ENCODE measurements at places on chromosomes 3 and 15.

DNA sequence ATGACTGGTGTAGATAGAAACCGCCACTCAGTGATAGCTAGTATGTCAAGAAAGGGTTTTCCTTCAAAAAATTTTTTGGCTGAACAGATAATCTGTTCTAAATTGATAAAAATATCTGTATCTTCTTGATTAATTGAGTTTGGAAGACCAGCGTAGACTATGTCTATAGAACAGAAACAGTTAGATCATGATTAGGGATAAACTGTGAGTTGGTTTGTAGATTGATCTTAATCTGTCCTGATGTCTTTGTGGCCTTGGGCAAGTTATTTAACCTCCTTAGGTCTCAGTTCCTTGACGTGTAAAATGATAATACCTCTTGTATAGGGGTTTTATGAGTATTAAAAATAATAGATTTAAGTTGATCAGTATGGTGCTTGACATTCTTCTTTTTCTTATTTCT is 4.7 kb downstream of the NFKBIZ start:
- no peak for DNase-seq

DNA sequence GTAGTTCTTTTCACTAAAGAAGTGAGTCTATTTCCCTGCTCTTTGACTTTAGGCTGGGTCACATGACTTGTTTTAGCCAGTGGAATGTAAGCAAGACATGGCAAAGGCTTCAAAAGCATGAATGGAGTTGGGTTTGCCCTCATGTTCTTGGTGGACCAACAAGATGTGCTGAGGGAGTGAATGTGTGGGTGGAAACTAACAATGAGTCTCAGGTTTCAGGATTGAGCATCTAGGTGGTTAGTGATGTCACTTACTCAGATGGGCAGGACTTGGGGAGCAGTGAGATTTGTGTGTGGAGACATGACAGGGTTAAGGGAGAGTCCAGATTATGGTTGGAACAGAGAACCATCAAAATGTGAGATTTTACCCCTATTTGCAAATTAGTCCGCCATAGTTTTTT is 181.4 kb upstream of the UBE2E1 start:
- DNase-seq, result no peak

- no peak for DNase-seq
Observed at GRCh38 chr15:48440084-48440483, 108.9 kb downstream of the DUT start.

DNA sequence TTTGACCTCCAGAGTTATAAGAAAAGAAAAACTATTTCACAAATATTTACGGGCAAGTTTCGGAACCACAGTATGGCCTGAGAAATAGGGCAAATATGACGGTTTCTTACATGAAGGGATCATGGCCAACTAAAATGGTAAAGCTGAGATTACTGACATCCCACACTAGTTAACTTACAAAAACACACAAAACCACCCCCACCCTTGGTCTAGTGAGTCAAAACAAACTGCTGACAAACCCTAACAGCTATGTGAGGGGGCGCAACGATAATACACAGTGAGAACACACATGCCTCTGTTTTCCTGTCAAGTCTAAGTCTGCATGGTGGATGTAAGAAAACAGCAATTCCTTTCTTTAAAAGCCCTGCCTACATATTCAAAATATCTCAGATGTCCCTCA is 32.3 kb downstream of the CBLB start:
- no peak for DNase-seq

DNA sequence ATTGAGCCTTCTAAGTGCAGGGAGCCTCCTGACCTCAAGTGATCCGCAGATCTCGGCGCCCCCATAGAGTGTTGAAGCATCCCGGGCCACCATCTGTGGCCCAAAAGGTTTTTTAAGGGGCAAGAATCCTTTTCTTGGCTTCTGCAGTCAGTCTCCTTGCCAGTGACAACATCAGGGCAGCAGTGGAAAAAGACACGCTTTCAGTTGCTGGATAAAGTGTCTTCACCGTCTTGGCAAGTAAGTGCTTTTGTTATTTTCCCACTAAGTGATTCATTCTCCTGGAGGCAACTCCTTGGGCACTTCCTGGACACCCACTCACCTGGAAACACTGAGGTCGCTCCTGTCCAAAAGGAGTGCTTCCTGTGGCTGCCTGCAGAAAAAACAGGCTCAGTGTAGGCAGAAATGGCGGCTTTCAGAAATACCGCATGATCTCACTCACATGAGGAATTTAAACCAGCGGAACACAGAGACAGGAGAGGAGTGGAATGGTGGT is 71.7 kb upstream of the ABHD2 start:
- no peak for DNase-seq

GRCh38 chr3:90025019-90025418 is 917.6 kb downstream of the EPHA3 start:
- DNase-seq, result no peak

DNA sequence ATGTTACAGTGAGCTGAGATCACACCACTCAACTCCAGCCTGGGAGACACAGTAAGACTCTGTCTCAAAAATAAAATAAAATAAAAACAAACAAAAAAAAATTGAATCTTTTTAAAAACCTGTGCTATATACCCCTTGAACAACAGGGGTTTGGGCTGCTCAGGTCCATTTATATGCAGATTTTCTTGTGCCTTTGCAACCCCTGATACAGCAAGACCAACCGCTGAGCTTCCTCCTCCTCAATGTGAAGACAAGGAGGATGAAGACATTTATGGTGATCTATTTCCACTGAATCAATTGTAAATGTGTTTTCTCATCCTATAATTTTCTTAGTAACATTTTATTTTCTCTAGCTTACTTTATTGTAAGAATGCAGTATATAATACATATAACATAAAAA is 831.0 kb upstream of the ARPP21 start:
- no peak for DNase-seq

GRCh38 chr3:65856907-65857306 is 181.8 kb downstream of the MAGI1 start:
- DNase-seq, result no peak

GRCh38 chr3:11351451-11351850 is 79.3 kb downstream of the ATG7 start:
- DNase-seq, result no peak

DNA sequence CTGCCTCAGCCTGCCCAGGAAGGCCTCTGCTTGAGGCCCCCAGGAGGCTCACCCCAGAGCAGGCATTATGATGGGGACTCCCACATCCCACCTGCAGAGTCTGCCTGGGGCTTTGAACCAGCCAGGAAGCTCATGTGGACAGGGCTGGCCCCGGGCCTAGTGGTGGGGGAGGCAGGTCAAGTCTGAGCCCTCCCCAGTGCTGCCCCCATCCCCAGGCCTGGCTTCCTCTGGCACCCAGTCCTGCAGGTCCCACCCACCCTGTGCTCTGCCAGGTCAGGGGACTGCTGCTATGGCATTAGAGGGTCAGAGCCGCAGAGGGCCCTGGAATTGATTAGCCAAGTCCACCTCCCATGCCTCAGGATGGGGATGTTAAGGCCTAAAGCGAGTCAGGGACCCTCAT is 17.6 kb upstream of the VPS33B start:
- DNase-seq, result no peak
